CD4-positive, alpha-beta T cell treated with Interleukin-12 subunit alpha and Interleukin-12 subunit beta, for 1 hour (primary cell): ENCODE measurements at places on chromosomes 1 and 21.

DNA sequence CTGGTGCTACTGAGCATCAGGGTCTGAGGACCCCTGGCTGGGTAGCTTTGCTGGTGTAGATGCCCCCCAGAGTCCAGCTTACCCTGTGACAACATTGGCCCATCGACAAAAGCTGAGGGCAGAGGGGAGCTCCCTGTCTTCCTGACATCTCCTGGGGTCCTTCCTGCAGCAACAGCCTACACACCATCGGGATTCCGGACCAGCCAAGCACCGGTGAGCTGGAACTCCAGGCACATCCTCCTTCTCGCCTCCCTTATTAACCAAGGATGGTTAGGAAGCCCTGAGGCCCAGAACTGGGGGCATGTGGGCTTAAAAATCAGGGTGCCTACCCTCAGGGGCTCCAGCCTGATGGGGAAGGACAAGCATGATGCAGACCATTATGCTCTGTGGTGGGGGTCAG is 658.0 kb downstream of the PTPRU start:
- no peak for DNase-seq

GRCh38 chr21:35491920-35492678 is 443.0 kb upstream of the RUNX1 start:
- DNase-seq, result no peak

GRCh38 chr1:20373286-20373685 is 82.6 kb downstream of the VWA5B1 start:
- no peak for DNase-seq

GRCh38 chr1:23554481-23555269 is 4.6 kb downstream of the ID3 start:
- peak; percentile 90 for DNase-seq

DNA sequence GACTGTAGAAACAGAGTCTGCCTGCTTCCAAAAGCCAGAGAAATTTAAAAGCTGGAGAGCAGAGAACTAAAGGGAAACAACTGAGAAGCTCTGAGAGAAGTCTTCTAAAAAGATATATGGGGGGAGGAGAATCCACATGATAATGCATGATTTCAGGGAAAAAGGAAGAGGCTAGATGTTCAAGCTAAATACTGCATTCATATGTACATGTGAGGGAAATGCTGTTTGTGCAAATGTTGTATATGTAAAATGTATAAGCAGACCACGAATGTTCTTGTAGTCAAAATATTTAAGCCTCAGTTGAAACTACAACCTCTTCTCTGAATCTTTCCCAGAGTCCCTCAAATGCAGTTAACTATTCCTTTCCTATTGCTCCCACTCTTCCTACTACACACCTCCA is 79.2 kb downstream of the AKT3 start:
- DNase-seq, result no peak

GRCh38 chr1:184190616-184191015 is 139.1 kb downstream of the TSEN15 start:
- no peak for DNase-seq

DNA sequence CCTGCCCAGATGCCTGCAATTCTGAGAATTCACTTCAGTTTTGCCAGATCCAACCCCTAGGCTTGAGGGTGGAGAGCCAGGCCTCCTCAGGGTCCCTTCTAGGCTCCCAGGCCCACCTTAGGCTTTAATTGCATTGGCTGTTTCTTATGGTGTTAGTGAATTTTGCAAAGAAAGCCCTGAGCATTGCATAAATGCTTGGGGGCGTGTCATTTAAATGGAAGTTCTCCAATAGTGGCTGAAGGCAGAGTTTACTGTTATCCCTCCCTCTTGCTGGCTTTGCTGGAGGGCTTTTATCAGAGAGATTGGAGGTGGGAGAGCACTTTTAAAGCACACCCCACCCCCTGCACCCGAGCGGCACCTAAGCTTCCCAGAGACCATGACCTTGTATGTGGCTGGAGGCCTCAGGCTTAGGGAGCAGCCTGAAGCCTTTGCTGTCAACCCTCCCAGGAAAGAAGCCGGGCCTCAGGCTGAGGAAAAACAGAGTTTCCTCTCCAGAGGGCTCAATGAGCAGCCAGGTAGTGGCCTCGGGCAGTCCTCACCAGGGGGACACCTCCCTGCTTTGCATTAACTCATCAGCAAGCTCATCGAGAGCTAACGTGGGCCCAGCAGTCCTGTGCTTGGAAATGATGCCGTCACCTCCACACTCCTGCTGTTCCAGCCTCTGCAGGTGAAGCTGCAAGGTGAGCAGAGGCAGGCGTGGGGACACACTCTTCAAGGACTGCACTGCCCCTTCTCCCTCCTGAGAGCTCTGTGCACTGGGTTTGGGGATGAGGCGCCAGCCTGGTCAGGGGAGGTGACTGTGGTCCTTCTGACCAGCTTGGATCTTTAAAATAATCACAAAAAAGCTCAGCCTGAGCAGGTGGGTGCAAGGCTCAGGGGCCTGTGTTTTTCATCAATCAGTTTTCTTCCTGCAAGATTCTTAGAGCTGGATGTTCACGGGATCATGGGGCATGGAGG is 58.0 kb downstream of the STUM start:
- DNase-seq, result no peak

DNA sequence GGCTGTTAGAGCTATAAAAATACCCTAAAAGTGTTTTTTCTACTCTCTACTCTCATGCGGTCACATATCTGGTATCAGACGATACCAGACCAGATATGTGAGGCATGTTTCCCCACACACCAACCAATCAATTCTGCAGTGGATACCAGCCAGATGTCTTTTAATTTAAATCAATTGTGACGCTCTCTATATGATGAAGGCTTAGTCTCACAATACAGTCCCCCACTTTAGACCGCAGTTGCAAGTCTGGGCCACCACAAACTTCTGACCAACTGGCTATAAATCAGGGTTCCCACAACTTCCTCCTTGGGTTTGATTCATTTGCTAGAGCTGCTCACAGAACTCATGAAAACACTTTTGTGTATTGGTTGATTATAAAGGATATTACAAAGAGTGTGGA is 586.1 kb upstream of the ZP4 start:
- DNase-seq, result no peak

- DNase-seq, result no peak
Observed at GRCh38 chr1:80436851-80437250, 1363.9 kb upstream of the ADGRL2 start.

DNA sequence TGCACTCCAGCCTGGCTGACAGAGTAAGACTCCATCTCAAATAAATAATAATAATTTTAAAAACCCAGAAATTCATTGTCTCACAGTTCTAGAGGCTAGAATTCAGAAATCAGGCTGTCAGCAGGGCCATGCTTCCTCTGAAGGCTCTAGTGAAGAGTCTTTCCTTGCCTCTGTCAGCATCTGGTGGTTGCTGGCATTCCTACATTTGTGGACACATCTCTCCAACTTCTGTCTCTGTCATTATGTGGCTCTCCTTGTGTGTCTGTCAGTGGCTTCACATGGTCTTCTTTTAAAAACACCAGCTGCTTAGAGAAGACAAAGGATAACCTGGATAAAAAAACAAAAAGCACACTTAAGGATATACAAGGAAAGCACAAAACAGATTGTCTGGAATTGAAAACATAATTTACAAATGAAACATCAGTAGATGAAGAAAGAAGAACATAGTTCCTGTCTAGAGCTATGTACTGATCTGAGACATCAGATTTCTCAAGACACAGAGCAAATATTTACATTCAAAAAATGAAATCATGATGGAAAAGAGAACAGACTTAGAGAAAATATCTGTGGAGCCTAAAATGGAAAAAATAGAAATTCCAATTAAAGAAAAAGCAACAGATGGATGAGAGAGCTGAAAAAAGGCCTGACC is 32.7 kb upstream of the ASB17 start:
- DNase-seq, result no peak

DNA sequence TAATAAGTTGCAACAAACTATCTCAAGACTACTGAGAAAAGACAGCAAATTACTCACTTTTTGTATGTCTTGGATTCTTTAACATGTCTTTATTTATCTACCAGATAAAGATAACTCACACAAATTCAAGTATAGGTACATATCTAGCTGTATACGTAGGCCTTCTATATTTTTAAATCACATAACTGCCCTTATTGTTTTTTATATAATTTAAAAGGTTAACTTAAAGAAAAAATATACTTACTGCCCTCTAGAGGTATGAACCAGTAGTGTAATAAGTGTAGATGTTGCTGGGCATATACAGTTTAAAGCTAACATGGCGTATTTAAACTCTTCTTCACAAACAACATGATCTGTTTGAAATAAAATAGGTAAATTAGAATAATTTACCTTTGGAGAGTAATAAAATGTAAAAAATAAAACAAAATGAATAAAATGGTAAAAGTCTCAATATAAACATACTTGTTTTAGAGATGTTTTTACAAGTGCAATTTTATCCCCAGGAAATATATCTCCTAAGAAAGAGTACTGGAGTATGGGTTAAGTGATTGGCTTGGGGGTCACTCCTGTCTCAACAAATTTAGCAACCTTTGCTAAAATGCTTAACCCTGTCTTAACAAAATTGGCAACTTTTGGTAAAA is 235.2 kb downstream of the KCNT2 start:
- peak; percentile 24 for DNase-seq

- DNase-seq, result no peak
Observed at GRCh38 chr1:224358237-224358636, 1.6 kb downstream of the CNIH4 start.

DNA sequence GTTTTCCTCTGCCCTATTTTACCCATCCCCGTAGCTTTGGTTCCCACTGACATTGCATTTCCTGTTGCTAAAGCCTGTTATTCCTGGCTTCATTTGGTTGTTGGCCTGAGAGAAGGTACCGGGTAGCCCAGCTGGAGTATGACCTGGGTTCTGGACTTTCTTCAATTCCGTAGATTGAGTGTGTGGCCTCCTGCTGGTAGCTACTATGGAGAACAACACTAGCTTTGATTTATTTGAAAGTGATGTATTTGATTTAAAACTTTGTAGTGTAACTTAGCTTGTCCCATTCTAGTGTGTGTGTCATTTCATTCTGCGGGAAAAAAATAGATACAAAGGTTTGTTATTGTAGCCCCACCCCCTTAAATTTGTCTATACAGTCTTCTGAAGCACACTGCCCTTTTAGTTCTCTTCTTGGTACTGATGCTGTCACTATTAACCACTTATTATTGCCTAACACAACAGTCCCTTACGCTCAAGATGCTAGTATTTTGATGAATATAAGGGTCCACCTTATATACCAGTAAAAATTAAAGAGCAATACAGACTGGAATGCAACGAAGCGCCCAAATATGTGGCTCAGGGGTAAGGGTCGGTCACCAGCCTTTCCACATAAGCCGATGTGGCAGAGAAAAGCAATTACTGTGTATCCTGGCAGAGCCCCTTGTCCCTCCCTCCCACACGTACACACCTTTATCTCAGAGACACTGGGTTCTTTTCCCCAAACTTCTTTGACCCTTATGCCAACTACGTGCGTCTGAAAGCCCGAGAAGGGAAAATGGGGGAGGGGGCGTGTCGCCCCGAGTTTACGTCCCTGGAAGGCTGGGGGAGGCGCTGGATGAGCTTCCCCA is 643 bp upstream of the MOV10 start:
- peak; percentile 38 for DNase-seq

DNA sequence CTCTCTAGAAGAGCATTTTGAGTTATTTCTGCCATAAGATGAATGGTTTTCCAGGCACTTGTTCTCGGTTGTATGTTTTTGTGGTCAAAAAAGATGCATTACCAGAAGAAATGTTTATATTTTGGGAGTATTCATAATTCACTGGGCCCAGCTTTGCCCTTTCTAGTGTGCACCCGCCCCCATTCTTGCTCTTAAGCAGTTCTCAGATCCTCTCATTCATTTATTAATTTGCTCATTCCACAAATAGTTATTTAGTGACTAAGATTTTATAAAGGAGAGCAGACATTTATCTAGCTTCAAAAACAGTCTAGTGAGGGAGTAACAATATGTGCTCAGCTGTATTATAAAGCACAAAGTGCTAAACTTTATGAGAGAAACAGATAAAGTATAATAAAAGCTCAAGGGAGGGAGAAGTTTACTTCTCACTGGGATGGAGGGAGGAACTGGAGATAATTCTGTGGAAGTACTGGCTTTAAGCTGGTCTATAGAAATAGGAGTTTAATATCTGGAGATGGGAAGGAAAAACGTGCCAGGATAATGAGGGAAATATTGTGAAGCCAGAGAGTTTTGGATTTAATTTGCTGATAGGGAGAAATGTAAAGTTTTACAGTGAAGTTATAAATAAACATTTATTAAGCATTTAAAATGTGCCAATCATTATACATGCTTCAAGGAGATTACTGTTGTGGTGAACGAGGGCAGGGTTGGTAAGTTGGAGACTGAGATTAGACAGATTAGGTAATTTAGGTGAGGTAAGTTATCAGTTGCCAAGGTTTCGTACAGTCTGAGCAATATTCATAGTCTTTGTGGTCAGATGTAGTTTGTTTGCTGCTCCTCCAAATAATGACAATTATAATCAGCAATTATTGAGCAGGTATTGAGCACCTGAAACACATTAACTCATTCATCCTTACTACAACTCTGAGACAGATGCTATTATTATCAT is 9.1 kb upstream of the MACF1 start:
- peak; percentile 74 for DNase-seq

GRCh38 chr1:61853583-61853982 is 111.3 kb downstream of the PATJ start:
- DNase-seq, result no peak

DNA sequence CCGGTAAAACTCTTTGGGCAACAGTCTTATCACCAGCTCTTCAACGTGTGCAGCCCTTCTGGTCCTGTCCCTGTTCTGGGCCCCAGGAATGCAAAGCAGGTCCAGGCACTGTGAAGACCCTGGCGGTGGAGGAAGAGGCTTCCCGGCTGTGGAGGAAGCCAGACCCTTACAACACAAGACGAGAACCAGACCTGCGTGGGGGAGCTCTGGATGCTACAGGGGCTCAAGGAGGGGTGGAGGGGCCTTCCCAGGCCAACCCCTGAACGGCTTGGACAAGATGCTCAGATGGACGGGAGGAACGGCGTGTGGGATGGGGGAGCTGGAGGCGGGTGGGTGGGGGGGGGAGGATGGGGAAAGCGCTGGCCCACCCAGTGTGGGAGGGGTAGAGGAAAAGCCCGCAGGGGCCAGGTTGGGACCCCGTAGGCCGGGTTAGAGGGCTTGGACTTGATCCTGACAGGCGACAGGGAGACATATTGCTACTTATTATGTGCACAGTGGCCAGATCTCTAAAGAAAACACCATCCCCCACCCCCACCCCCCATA is 5.1 kb upstream of the OLIG2 start:
- DNase-seq, result no peak

GRCh38 chr1:15031251-15031933 is 122.2 kb upstream of the TMEM51 start:
- no peak for DNase-seq

- DNase-seq, result no peak
Observed at GRCh38 chr1:113197719-113198330, 124.8 kb downstream of the LRIG2 start.

DNA sequence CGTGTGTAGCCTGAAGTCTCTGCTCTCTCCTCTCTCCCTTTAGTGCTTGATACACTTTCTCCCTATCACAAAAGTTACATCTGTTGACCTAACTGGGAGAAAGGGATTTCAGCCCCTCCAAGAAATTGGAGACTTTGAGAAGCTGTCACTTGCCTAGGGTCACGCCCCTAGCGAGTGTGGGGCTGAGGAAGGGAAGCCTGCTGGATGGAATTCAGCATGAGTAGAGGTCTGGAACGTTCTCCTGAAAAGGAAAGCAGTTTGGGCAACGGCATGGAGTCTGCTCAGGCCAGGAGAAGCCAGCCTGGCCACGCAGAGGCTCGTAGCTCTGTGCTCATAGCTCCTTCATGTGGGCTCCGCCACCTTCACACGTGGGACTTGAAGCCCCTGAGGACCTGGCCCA is 22.4 kb downstream of the COL16A1 start:
- DNase-seq, result no peak

- DNase-seq, result no peak
Observed at GRCh38 chr1:64861611-64862010, 104.7 kb downstream of the JAK1 start.
